ENCODE measurements at places on chromosomes 4 and X. TPM values are rescaled to one million over a fixed set of nuclear protein-coding genes. Genes with fewer than 3 reads are reported as not detected.

The EGFL6 gene
- total RNA-seq: 0.28 TPM

The CLCN4 gene
- total RNA-seq: 1.5 TPM

The SLC16A2 gene
- total RNA-seq: 6.3 TPM

The IL13RA1 gene
- 28.1 TPM for total RNA-seq

The TMEM31 gene
- total RNA-seq: not detected

The NPNT gene
- total RNA-seq: 7.1 TPM
